Daoy (cell line): ENCODE measurements at places on chromosomes 3 and 15. TPM values are rescaled to one million over a fixed set of nuclear protein-coding genes. Genes with fewer than 3 reads are reported as not detected.
A peak's percentile ranks its signal among the peaks of the same experiment; 100 is the strongest.

TIPIN gene
- 23.4 and 58.0 TPM in 2 replicates for total RNA-seq

RAB6B gene
- total RNA-seq: 1.1 and 1.4 TPM in 2 replicates

FGF12 gene
- total RNA-seq: 0.69 and 2.0 TPM in 2 replicates

PFN2 gene
- total RNA-seq: 243 and 282 TPM in 2 replicates

TAGLN3 gene
- 0.80 and 5.1 TPM in 2 replicates for total RNA-seq

DNA sequence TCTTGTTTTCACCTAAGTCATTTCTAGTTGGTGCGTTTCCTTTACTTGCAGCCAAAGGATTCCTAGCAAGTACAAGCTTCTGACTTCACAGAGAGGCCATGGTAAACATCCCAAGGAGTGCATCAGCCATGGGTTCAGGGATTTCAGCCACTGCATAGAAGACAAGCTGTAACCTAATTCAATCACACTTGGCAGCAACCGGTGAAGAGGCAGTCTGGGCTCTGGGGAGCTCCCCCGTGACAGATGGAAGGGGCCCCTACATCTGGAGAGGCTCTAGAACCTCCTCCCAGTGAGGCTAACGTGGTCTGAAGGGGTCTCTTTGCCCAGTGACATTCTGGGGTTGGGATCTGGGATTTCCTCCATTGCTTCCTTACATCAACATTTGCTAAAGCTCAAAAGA, 8.4 kb upstream of the SNRPA1 start:
- no peak for DNase-seq

- no peak for DNase-seq
These were observed 24.2 kb upstream of the GALNT15 start for GRCh38 chr3:16150285-16150684.

GRCh38 chr3:147423798-147424580, 14.8 kb downstream of the ZIC1 start:
- no peak for DNase-seq

- DNase-seq: no peak
These were observed 40.9 kb downstream of the MUC20 start for GRCh38 chr3:195761567-195762248.

GRCh38 chr3:11507719-11508118, 136.0 kb downstream of the VGLL4 start:
- DNase-seq: no peak

GRCh38 chr15:65833501-65834205, 35.6 kb upstream of the RAB11A start:
- peak; percentile 30 for DNase-seq

GRCh38 chr3:14570864-14571263, 30.7 kb upstream of the GRIP2 start:
- no peak for DNase-seq

GRCh38 chr15:63250312-63250965, 27.0 kb upstream of the APH1B start:
- DNase-seq: peak; percentile 73

DNA sequence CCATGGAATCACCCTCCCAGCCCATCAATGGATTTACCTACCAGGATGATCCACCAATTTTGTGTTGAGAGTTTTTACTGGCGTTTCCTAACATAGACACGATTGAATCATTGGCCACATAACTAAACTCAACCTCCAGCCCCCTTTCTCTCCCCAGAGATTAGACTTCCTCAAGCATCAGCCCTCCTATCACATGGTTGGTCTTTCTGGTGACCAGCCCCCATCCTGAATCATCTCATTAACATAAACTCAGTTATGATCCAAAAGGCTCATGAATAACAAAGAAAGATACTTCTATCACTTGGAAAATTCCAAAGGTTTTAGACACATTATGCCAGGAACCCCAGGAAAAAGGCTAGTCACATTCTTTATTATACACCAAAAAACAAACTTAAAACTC, 21.2 kb downstream of the PRKAR2A start:
- DNase-seq: peak; percentile 61

- no peak for DNase-seq
These were observed 59.1 kb upstream of the TOP2B start for GRCh38 chr3:25723802-25724201.

- no peak for DNase-seq
These were observed 424.6 kb upstream of the GBE1 start for GRCh38 chr3:82186017-82186416.

DNA sequence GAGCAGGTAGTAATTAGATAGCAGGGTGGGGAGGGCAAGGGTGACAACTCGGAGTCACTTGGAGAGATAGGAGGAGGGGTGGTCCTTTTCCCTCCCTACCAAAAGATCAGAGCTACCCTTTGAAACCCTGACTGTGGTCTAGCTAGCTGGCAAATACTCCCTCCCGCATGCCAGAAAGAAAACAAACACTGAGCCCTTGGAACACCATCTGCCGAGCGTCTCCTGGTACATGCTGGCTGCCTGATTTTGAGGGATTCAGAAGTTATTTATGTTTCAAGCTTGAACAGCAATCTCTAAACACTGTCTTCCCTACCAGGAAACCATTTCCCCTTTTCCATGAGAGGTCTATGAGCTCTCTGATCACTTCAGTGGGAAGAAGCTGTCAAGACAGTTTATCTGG, 291.6 kb upstream of the CFAP20DC start:
- no peak for DNase-seq

DNA sequence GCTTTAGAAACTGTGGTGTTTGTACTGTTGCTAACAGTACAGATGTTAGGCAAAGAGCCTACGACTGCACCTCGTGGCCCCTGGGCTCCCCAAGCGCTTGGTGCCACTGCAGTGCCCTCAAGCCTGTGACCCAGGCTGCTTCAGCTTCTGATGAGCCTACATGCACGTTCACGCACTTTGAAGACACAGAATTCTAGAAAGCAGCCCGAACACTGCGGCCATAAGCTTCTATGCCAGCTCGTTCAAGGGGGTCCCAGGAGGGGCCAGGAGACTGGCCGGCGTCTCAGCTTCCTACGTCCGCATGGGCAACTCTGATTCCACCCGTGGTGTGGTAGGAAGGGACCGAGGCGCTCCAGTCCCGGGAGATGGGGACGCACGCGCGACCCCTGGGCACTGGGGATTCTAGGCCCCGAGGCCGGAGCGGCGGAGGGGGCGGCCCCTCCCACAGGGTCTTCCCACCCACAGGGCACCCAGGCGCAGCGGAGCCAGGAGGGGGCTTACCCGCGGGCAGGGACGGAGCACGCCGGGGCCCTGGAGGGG, 653 bp downstream of the MYO5C start:
- DNase-seq: no peak
